Right atrium auricular region (tissue), 2 donors: ENCODE measurements at places on chromosomes 6 and 20. TPM values are rescaled to one million over a fixed set of nuclear protein-coding genes. Genes with fewer than 3 reads are reported as not detected.

DNA sequence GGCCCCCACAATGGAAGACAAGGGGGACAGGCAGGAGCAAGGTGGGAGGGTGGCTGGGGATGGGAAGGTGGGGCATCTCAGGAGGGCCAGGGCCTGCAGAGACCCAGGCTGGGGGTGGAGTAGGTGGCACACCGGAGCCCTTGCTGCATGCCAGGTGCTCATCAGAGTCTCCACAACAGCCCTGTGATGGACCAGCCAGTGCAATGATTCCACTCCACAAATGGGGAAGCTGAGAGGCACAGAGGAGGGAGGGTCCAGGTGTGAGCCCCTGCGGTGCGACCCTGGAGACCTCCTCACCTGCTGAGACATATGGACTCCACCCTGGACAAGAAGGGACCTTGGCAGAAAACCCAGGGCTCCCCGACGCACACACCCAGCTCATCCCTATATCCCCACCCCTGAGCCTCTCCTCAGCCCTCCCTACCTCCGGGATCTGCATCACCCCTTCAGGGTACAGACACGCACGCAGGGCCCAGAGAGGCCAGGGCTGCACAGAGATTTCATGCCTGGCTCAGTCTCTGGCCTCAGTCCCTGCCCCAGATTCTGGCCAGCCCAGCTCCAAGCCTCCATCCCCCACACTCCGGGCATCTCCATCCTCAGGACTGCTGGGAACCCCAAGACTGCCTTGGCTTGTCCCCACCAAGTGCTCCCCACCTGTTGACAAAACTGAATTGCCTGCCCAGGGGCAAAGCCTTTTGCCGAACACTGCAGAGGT is 7.1 kb upstream of the GRM4 start:
- DNase-seq = no peak
- H3K4me1 ChIP-seq = peaks cover 9% of the 10 kb centered on the region
- no peak overlapping the region for H3K4me3 ChIP-seq
- H3K36me3 ChIP-seq = no peaks in the 10 kb centered on the region

DNA sequence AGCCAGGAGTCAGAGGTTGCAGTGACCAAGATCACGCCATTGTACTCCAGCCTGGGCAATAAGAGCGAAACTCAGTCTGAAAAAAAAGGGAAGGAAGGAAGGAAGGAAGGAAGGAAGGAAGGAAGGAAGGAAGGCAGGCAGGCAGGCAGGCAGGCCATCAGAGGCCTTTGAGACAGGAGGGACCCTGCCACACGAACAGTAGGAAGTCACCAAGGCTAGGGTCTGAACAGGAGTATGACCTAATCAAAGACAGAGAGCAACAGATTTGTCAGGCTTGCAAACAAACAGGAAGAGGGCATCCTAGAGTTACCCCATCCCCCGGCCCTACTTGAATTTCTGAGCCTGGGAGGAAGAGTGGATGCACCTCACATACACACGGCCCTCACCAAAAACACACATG is 67.1 kb downstream of the FGD2 start:
- no peaks in the 10 kb centered on the region for H3K36me3 ChIP-seq
- H3K27ac ChIP-seq = no peak overlapping the region
- DNase-seq = no peak

GRCh38 chr6:106180208-106180607 is 94.1 kb downstream of the PRDM1 start:
- H3K4me1 ChIP-seq = no peaks in the 10 kb centered on the region
- DNase-seq = no peak
- H3K36me3 ChIP-seq = no peaks in the 10 kb centered on the region
- no peak overlapping the region for H3K4me3 ChIP-seq
- no peaks in the 10 kb centered on the region for H3K27me3 ChIP-seq
- H3K27ac ChIP-seq = no peak overlapping the region

DNA sequence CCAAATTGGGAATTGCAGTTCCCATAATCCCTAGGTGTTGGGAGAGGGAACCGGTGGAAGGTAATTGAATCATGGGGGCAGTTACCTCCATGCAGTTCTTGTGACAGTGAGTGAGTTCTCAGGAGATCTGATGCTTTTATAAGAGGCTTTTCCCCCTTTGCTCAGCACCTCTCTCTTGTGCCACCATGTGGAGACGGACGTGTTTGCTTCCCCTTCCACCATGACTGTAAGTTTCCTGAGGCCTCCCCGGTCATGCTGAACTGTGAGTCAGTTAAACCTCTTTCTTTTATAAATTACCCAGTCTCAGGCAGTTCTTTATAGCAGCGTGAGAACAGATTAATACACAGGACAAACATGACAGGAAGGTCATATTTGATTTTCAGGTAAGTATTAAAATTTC is 25.3 kb upstream of the HECA start:
- no peaks in the 10 kb centered on the region for H3K4me1 ChIP-seq
- H3K27me3 ChIP-seq = no peaks in the 10 kb centered on the region
- no peak overlapping the region for H3K27ac ChIP-seq
- DNase-seq = no peak
- no peak overlapping the region for H3K4me3 ChIP-seq
- H3K36me3 ChIP-seq = no peaks in the 10 kb centered on the region

DNA sequence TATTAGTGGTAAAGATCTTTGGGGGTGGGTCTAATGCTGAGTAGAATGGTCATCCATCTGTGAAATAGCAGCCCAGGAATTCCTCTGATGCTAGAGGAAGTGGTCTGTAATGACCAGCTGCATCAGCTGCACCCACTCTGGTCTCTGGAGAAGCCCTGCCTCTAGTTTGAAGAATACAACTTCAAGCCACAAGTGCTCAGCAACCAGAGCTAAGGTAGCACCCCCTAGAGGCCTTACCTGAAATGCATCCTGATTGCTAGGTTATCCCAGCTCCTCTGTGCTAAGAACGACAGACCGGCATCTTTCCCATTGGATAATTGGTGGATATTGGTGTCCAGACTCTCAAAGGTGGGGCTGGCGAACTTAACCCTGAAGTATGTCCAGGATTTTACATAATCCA is 58.2 kb downstream of the DNAH8 start:
- no peaks in the 10 kb centered on the region for H3K36me3 ChIP-seq
- H3K4me3 ChIP-seq = no peak overlapping the region
- no peak overlapping the region for H3K27ac ChIP-seq
- no peak for DNase-seq
- no peaks in the 10 kb centered on the region for H3K27me3 ChIP-seq
- H3K4me1 ChIP-seq = no peaks in the 10 kb centered on the region

DNA sequence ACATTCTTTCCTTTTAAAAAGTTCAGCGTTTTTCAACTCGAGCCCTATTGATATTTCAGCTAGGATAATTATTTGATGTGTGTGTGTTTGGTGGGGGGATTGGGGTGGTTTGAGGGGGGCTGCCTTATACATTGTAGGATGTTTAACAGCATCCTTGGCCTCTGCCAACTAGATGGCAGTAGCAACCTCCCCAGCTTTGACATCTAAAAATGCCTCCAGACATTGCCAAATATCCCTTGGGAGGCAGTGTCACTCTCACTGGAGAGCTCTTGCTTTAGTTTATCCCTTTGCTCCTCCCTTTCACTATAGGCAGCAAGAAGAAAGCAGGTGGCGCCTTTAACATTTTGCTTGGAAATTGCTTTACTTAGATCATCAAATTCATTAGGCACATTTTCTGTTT is 14.6 kb upstream of the TP53TG5 start:
- no peak overlapping the region for H3K4me3 ChIP-seq
- H3K27me3 ChIP-seq = no peaks in the 10 kb centered on the region

DNA sequence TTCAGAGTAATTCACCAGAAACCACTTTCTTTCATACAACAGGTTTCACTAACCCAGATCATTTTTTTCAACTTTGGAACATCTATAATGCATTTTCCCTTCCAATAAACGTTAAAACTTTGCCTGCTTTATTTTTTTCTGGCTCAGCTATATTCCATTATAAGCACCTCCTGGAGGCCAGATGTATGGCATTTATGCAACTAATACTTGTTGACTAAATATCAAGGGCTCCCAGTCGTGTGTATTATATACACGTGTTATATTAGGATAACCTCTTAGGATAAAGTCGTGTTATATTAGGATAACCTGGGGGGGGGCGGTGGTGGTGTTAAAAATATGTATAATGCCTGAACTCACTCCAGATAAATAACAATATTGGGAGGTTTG is 6.7 kb downstream of the OPN5 start:
- DNase-seq = no peak
- no peak overlapping the region for H3K4me3 ChIP-seq
- no peaks in the 10 kb centered on the region for H3K27me3 ChIP-seq
- H3K36me3 ChIP-seq = no peaks in the 10 kb centered on the region

DNA sequence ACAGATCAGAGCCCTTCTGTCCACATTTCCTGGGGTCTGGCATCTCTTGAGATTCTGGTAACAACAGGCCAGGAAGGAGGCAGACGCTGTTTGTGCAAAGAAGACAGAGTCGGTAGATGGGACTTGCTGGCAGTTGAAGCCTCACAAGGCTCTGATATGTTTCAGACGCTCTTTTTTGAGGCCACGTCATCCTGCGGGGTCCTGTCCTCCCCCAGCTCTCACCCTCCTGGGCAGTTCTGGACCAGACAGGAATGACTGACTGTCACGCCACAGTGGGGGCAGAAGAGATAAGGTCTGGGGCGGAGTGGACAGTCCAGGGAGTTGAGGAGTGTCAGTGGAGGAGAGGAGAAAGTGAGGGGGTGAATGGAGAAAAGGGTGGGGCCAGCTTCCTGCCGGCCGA is 87.1 kb upstream of the SULF2 start:
- H3K4me3 ChIP-seq = no peak overlapping the region
- no peaks in the 10 kb centered on the region for H3K27me3 ChIP-seq
- DNase-seq = no peak

Gene CLPSL2
- total RNA-seq = not detected

Gene CDK5RAP1
- 13.9 TPM for total RNA-seq

Gene TGM2
- 1,303 TPM for total RNA-seq

Gene SRSF6
- 30.5 TPM for total RNA-seq
